ENCODE measurements at places on chromosomes 7 and 10.

DNA sequence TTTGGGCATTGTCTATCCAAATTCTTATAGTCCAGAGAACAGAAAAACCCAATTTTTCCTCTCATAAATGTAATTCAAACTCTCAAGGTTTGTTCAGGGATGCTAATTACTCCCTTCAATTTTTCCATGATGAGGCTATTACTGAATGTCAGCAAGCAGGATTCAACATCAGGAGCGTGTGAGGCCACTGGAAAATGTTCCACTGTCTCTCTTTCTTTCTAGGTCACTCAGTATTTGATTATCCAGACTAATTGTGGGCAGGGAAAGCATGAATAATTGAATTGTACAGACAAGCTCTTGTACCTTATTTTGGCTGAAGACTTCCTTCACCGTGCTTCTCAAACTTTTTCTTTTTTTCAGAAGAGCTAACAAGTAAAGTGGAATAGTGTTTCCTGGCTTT, 30.7 kb downstream of the THNSL1 start:
- no peak for DNase-seq

GRCh38 chr7:44395067-44395466, 69.7 kb upstream of the CAMK2B start:
- DNase-seq, result no peak

DNA sequence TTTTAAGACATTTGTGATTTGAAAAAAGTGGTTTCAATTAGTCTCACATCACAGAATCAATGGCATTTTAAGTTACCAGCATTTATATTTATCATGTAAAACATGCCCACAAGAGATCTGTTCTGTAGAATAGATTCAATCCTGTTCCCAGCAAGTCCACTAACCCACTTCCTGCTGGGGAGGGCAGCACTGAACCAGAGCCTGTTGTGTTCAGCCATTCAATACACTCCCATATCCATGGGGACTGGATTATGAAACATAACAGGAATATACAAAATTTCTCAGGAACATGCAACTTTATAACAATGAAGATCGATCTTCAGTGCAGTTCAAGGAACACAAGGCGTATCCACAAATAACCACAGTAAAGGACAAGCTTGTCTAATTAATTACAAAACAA, 24.4 kb upstream of the ANK3 start:
- no peak for DNase-seq

- no peak for DNase-seq
Observed at GRCh38 chr10:130329792-130330191, 193.6 kb downstream of the GLRX3 start.

DNA sequence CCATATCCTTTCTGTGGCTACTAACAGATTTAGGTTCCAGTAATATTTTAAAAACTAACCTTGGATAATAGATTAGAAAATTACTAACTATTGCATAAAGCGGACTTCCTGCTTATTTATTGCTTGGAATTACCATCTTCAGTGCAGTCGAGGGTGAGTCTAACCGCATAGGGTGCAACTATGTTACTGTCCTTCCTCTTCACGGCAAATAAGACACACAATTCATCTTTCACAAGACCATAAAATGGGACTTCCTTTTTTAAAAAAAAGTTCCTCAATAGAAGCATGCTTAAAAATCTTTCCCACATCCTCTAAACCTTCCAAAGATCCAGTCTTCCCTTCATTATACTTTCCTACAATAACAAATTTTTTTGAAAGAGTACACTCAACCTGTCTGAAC, 2.1 kb downstream of the SLC25A40 start:
- peak; percentile 46 for DNase-seq
